ENCODE measurements at places on chromosomes 12 and 14.

GRCh38 chr14:65574611-65575010, 162.1 kb downstream of the FUT8 start:
- no peak for DNase-seq

GRCh38 chr14:58430156-58430555, 2.6 kb downstream of the KIAA0586 start:
- DNase-seq, result no peak

DNA sequence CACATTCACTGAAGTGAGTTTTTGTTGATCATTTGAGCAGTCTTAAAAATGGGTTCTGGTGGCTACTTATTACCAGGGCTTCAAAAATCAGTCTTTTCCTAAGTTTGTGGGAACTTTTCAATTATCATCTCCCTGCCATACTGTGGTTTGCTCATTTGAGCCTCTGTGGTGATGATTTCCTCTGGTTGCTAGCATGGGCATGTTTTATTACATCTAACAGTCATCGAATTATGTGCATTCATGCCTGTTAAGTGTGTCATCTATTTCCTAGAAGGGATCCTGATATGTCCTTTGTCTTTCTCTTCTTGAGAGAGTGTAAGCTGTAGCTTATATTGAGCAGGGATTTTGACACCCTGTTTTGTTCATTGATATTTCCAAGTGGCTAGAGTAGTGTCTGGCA, 116.8 kb downstream of the WIF1 start:
- no peak for DNase-seq

- peak; percentile 37 for DNase-seq
Measured at GRCh38 chr12:53097564-53098353, at the start of gene IGFBP6. IGFBP6 (plus strand) TSS chr12:53097667; CDS start chr12:53097718, 51 bp downstream.

DNA sequence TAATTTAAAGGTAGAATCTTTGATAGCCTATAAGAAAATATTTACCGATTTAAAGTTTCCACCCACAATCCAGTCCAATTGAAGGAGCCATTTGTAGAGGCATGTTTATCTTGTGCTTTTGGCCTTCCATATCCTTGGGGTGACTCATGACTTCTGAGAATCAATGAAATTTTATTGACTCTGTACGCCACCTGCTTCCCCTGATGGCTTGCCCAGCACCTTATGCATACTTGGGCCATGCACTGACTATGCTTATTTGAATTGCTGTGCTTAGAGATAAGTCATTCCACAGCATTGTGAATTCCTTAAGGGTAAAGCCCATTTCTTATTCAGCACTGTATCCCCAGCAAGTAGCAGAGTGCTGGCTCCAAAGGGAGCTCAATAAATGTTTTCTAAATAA, 954.8 kb upstream of the SEL1L start:
- no peak for DNase-seq

GRCh38 chr14:29043737-29044136, 277.1 kb downstream of the FOXG1 start:
- DNase-seq, result no peak

DNA sequence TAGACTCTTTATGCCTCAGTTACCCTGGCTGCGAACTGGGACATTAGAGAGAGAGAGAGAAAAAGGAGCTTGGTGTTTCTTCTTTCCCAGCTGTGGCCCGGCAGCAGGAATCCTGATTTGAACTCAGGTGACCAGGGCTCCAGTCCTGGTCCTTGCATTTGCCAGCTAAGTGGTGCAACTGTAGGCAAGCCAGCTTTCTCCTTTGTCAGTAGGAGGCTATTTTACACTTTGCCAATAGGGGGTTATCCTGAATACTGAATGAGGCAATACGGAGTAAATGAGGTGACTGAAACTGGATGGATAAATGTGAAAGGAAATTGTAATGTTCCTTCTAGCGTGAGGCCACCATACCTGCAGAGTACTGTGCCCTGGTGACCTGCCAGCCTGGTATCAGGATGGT, 27.8 kb downstream of the KCNA5 start:
- DNase-seq, result no peak

DNA sequence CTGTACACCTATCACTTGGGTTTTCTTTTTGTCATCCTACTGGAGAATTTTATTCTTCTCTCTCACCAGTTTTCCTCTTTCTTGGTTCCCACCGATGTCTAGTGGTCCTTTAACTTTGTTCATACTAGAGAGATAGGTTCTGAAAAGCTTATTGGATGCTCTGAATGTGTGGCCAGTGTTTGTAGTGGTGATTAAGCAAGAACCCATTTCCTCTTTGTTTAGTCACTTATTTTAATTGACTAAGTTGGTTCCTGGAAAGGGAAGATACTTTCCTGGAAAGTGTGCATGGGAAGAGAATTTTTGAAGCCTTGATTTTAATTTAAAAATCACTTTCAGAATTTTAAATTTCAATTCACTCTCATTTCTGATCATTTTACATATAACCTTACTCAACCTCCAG, 127.2 kb downstream of the OTOGL start:
- DNase-seq, result no peak

DNA sequence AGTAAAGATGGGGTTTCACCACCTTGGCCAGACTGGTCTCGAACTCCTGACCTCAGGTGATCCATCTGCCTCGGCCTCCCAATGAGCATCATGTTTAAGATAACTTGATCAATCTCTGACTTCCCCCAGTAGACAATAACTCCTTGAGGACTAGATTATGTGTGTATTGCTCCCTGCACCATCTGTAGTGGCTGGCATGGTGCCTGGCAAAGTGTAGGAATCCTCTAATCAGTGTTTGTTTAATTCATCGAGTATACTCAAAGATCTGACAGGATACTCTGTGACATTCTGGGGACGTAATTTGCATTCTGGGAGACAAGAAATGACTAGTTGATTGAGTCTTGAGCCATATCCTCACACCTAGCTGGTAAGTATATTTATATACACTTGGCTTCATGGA, 873.5 kb upstream of the TMEM132C start:
- DNase-seq, result no peak

- DNase-seq, result no peak
Measured at GRCh38 chr12:84694116-84694515, 218.5 kb downstream of the SLC6A15 start.

- no peak for DNase-seq
Measured at GRCh38 chr12:56645201-56645716, 525 bp downstream of the ATP5F1B start.

DNA sequence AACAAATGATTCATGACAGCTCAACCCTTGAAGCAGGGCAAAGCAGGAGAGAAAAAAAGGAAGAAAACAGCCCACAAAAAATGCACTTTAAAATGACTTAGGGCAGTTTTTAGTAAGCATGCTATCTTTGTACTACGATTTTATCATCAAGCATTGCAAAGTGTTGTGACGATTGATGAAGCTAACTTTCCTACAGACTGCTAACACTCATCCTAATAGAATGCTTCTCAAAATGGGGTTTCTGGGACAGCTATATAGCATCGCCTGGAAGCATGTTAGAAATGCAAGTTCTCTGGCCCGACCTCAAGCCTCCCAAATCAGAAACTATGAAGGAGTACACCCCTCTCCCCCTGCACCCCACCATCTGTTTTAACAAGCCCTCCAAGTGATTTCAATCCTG, 256.4 kb downstream of the SSPN start:
- no peak for DNase-seq

DNA sequence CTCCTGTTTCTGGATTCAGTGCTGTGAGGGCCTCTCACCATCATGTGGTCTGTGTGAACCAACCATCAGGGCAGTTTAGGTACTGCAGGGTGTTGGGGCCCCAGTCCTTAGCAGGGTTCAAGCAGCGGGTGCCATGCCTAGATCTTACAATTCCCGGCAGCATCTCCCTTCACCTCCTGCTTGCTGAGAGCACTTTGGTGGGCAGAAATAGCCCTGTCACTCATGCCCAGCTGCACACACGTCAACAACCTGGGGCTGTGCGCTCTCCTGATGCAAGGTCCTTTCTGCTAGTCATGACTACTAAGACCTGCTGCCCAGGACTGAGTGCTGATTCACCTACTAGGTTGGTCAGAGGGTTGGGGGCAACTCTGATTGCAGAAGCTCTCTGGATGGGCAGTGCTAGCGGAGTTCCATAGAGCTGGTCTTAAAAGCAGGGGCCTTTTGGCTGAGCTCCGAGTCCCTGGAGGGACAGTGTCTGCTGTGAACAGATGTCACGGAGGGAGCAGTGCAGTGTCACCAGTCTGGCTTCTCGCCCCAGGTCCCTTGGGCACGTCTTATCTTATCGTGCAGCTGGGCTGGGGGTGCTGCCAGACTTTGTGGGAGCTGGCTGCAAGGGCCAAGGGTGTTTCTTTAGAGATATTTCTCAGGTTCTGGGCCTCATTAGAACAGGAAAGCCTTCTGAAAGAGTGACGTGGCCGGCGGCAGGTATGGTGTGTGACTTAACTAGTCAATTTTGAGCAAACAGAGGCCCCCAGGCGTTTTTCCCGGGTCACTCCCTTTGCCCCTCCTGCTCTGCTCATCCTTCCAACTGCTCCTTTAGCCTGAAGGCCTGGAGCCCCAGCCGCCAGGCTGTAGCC, 71.8 kb downstream of the NINJ2 start:
- no peak for DNase-seq

- no peak for DNase-seq
Measured at GRCh38 chr14:60163693-60164092, 1.5 kb downstream of the DHRS7 start.

DNA sequence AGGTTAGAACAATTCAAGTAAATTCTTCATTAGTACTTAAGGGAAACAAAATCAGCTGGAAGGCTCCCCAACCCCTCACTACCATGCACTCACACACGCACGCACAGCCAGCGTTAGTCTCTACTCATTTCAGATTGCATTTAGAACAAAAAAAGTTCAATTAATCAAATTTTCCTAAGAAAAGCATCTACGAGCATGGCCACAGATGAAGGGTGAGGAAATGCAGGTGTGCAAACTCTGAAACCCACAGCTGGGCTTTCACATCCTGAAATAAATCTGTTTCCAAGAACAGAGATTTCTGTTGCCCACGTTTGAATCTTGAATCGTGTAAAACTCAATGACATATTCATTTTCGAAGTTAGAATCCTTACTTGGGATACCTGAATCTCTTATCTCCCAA, 62.6 kb downstream of the SEL1L start:
- no peak for DNase-seq

GRCh38 chr12:61365001-61365400, 895.2 kb upstream of the USP15 start:
- no peak for DNase-seq

DNA sequence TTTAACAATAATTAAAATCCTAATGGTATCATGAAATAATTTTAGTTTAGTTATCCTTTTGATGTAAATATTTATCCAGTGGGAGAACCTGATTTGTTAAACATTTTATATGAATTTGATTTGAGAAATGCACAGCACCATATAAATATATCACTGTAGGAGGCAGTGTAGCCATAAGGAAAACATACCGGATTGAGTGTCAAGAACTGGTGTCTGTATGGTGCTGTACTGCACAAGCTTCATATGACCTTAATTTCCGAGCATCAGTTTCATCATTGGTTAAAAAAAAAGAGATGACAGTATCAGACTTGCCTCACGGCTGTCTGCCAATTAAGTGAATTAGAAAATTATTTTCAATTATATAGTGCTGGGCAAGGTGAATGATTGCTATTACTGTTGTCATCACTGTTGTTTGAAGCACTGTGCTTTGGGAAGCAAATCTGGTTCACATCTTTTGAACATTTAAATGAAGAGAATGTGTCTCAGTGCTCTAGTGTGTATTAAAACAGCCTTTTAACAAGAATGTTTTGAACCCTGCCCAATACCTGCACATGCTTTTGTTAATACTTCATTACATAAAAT, 72.1 kb downstream of the TMTC2 start:
- no peak for DNase-seq

DNA sequence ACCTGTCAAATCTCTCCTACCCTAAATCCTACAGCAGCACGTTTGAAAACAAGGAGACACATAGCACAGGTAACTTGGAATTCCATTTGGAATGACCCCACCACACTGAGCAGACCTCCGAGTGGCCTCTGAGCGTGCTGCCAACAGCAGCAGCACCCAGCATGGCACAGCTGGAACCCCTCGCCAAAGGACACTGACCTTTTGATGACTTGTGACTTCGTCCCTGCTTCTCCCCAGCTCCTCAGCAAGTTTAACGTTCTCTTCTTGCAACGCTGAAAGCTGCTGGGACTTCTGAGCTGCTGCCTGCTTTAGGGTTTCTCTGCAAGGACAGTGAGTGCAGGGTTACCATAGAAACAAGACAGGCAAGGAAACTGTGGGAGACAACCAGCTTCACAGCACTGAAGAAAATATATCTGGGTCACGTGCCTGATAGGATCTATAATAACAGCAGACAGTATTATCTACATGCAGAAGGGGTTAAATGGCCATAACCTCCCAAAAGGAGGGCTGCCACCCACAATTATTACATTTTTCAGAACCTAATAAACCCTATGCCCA, 43.3 kb upstream of the VPS33A start:
- DNase-seq, result no peak

GRCh38 chr12:74043343-74043742, 494.3 kb upstream of the ATXN7L3B start:
- no peak for DNase-seq

DNA sequence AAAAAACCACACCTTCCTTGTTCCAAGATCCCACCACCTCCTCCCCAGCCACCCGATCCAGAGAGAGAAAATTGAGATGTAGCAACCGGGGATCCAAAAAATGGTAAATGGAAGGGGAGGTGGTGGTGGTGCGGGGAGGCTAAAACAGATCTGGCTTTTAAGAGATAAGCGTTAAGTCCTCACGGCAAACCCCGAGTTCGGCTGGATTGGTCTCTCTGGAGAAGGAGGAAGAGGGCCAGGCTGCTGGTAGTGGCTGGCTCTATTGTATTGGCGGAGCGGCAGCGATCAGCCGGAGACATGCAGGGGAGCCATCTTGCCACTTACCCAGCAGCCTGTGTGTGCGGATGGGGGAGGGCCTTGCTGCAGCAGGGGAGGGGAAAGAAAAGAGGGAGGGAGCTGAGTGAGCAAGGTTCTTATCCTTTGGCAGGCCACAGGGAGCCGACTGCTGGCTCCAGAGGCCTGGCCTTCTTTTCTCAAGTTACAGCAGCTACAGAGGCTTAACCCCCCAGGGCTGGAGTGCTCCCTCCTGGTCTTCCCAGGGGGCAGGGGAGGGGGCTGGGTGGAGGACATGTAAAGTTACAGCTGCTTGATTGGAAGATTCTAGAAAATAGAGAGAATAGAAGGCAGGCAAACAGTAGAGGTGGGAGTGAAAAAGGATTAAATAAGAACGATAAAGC, 14.1 kb upstream of the CDH24 start:
- DNase-seq, result peak; percentile 51

- no peak for DNase-seq
Measured at GRCh38 chr12:273382-273781, 10.7 kb upstream of the SLC6A13 start.

- no peak for DNase-seq
Measured at GRCh38 chr14:90810806-90811205, 5.4 kb downstream of the TTC7B start.

Data from stimulated activated CD4-positive, alpha-beta T cell treated with anti-CD3 and anti-CD28 coated beads, Interleukin-15, amount 100 ng/mL, for 1 hour (primary cell).